ENCODE measurements at places on chromosomes 4 and X.

DNA sequence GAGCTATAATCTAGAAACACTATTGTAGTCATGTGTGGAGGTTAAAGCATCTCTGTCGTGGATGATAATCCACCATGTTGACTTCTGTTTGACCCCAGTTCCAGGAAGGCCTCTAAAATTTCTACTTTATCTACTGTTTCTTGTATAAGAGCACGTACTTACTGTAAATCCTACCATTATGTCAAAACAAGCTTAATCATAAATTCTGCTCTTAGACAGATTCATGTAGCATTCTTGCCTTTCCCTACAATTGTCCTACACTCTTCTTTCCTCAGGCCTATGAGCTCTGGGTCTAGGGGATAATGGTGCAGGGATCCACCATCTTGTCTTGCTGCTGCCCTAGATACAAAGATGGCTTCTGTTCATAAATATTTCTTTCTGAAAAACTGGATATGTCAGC, 2594.3 kb downstream of the ARAP2 start:
- DNase-seq = no peak

GRCh38 chr4:80897537-80898303, 132.8 kb upstream of the BMP3 start:
- no peak for DNase-seq

DNA sequence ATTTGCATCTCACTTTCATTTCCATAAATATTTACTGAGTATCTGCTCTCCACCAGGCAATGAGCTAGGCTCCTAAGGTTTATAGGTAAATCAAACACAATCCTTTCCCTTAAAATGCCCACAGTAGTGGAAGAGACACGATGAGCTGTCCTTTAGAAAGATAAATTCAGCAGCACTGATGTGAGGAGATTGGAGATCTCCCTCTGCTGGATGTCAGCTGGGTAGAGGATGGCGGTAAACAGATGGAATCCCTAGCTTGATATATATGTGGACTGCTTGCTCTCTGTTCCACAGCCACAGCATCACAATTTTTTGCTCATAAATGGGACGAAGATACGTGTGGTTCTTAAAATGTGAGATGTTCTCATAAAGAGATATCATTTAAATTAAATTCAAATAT, 216.4 kb upstream of the RASGEF1B start:
- no peak for DNase-seq

- DNase-seq = no peak
Measured at GRCh38 chr4:152508386-152508785, 27.5 kb downstream of the FBXW7 start.

All from GF-D8 (cell line).